ENCODE measurements at places on chromosomes 2 and 18.

GRCh38 chr2:201759567-201759966 is 21.2 kb downstream of the ALS2 start:
- no peak for DNase-seq

GRCh38 chr2:187174582-187174981 is 273.5 kb downstream of the CALCRL start:
- no peak for DNase-seq

GRCh38 chr18:10089881-10090280 is 176.1 kb downstream of the VAPA start:
- no peak for DNase-seq

- DNase-seq: no peak
Observed at GRCh38 chr2:32227492-32227891, 37.2 kb downstream of the NLRC4 start.

- no peak for DNase-seq
Observed at GRCh38 chr2:173118395-173118794, 42.7 kb downstream of the MAP3K20 start.

GRCh38 chr2:60976256-60976850 is 41.2 kb upstream of the PEX13 start:
- DNase-seq: no peak

GRCh38 chr18:76264876-76265250 is 230.2 kb downstream of the ZNF516 start:
- DNase-seq: no peak
